CD4-positive, alpha-beta T cell treated with Interleukin-4 for 1 hour (primary cell): ENCODE measurements at places on chromosomes 4 and X.

- no peak for DNase-seq
Measured at GRCh38 chrX:97311066-97311778, 427.5 kb downstream of the RPA4 start.

- no peak for DNase-seq
Measured at GRCh38 chrX:46588263-46588662, 14.7 kb downstream of the CHST7 start.

- no peak for DNase-seq
Measured at GRCh38 chr4:27062256-27062655, 201.6 kb downstream of the STIM2 start.

DNA sequence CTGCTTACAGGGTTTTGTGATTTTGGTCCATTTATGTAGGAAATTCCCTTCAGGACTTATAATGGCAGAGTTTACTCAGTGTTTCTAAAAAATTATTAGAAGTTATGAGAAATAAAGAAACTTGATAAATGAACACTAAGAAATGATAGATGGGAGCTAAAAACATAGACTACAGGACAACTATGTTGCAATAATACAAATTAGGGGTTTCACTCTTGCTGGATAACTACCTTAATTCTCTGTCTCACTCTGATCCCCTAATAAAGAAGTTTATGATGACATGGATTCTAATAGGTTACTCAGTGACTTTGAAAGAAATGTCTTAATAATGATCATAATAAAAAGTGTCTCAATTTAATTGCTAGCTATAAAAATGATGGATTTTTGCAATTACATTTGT is 23.3 kb upstream of the BBS12 start:
- no peak for DNase-seq

- no peak for DNase-seq
Measured at GRCh38 chr4:74539044-74539790, 94.3 kb downstream of the AREG start.

- DNase-seq, result no peak
Measured at GRCh38 chr4:170391066-170391740, 301.4 kb upstream of the AADAT start.

- no peak for DNase-seq
Measured at GRCh38 chr4:156390599-156391324, 437.1 kb upstream of the CTSO start.

DNA sequence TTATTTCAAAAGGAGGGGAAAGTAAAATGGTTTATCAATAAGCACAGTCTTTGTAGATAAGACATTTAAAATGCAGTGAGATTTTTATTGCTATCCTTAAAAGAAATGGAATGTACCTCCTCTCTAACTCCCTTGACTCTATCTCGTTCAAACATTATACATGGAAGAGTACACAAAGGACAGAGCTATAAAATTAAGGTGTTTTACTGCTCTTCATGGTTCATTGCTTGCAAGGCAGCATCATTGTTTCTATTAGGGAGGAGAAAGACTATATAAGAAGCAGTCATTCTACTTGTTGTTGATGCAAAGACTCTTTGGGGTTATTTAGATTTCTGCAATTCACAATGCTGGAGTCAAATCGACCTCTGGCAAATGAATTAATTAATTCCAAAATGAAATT is 380.2 kb upstream of the NDST3 start:
- DNase-seq, result no peak

DNA sequence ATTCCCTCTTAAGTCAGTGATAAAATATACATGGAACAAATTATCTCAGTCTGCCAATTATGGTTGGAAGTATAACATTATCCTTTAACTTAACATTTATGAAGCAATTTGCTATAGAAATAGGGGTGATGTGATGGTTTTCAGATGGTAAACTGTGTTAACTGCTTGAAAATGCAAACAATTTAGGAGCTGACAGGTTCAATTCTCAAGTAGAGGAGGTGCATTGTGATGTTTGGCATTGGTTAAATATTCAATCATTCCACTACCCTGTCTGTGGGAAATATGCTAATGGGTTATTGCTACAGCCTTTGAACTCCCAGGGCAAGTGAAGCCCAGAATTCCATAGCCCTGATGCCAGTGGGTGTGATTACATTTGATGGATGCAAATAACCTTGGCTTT is 243.4 kb upstream of the GK2 start:
- no peak for DNase-seq

DNA sequence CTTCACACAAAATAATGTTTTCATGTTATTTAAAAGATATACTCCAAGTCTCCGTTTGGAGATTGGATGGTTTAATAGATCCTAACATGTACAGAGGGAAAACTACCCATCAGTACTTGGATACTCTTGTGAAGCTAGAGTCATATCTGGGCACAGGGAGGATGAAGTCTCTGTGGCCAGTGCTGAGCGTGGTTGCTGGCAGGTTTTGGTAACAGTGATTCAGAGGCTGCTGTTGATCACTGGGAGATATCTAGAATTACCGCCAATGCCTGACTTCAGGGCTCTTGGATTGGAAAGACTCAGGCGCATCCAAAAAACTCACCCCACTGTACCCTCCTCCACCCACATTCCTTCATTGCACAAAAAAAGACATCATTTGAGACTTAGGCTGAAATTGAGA is 107.2 kb upstream of the PGRMC2 start:
- no peak for DNase-seq

GRCh38 chr4:78599931-78600375 is 48.4 kb downstream of the ANXA3 start:
- no peak for DNase-seq
